ENCODE measurements at places on chromosomes 3 and 15.

DNA sequence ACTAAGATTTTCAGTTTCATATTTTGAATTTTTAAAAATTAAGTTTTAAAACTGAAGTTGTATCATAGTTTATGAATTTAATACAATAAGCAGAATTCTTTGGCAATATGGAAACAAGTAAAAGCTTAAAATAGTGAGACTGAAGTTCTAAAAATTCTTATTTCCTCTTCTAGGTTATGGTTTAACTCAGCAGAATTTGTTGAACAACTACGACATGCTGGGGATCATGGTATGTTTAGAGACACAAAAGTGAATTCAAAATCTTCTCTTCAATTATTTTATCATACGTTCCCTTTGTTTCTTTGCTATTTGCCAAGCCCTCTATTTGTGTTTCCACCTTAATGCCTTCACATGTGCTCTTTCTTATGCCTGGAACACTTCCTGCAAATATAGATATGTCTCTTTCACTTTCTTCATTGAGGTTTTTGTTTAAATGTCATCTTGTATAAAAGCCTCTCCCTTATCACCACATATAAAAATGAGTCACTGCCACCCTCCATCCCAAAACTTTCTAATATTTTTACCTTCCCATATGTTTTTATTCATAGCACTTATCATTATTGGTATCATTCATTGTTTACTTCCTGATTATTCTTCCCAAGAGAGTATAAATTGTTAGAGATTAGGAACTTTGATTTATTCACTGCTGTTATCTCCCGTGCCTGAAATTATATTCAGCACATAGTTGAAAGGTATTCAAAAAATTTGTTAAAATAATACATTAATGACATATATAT lies 6.4 kb downstream of the SUCNR1 start:
- no peak for DNase-seq

DNA sequence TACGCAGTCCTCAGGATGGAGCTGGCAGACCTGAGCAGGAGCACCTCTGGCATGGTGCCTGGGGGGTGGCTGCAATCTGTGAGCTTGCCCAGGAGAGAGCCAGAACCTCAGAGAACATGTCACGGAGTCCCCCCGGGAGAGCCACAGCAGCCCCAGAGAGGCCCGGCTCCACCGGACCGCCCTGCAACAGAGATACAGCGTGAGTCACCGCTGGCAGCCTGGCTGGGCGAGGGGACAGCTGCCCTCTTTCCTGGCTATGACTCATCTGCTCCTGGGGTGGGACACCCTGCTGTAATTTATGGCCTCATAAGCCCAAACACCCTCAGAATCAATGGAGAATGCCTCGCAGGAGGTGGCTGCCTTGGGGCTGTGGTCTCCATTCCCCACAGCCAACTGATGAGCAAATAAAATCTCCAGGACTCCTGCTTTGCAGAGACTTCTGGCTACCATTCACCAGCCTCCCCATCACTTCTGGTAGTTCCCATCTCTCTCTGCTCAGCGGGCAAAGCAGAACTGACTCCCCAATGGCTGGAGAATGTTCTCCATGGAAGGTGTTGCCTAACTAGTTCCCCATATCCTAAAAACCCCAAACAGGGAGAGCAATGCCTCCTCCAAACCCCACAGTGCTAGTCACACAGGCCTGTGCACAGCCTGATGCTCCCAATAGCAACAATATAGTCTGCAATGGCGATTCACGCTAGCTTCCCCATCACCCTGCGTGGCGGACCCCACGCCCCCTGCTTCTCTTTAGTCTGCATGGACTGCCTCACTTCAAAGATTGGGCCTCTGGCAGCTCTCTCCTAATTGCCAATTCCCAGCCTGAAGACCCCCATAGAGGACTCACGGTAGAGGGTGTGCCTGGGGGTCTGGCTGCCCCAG lies 21.6 kb downstream of the ACSBG1 start:
- DNase-seq, result no peak

DNA sequence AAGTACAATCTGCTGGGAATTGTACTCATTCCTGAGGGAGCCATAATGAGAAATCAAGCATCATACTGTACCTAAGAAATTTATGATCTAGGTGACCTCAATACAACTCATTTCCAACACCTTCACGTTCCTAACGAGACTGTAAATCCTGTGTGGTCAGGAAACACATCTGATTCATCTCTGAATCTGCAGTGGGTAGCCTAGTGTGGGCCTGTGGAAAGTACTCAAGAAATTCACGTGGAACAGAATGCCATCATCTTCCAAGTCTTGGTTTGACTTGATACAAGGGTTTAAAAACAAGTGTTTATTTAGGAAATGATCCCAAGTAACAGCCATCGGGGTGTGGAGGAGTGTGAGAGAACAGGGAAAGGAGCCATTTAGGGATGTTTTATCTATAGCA lies 568.9 kb downstream of the EDEM1 start:
- no peak for DNase-seq

GRCh38 chr3:110736332-110736731 lies 335.3 kb upstream of the NECTIN3 start:
- DNase-seq, result no peak

GRCh38 chr3:170419557-170420087 lies 954 bp downstream of the CLDN11 start:
- peak; percentile 69 for DNase-seq

DNA sequence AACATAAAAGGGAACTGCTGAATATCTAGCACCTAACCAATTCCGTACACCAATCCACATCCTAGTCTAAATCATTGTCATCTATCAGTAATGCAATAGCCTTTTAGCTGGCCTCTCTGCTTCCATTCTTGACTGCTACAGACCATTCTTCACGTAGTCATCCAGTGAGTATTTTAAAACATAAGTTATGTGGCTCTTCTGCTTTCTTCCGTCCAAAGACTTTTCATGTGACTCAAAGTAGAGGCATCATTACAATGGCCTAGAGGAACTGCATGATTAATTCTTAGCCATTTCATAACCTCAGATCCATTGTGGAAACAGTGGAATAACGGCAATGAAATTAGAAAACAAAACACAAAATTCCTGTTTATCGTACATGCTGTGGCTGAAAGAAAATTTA lies 88.9 kb upstream of the CBLB start:
- DNase-seq, result no peak

DNA sequence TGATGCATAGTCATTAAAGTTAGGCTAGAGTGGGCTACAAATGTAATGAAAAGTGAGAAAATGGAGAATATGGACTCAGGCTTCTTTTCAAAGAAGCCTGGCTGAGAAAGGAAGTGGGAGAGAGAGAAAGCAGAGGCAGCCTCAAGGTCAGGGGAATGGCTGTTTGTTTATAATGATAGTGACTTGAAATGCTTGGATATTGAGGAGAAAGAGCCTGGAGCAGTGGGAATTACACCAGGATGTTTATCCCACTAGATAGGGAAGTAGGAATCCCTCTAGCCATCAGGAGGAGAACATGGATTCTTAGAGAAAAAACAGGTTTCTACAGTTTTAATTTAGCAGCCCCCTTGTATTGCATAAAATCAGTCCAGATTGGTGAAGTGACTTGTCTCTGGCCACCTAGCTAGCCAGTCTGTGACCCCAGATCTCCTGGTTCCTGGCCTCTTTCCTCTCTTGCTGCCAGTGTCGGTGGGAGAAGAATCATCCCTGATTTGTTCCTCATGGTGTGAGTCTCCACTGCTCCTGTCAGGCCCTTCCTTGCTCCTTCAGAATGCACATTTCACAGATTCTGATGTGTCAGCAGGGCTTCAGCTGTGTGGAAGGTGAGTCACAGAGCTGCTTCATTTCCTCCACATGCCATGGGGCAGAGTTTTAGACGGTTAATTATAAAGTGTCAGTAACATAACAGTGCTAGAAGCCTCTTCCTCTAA lies 32.9 kb downstream of the SEMA6D start:
- DNase-seq, result no peak

- no peak for DNase-seq
Measured at GRCh38 chr3:27208961-27209616, 160.1 kb downstream of the NEK10 start.

DNA sequence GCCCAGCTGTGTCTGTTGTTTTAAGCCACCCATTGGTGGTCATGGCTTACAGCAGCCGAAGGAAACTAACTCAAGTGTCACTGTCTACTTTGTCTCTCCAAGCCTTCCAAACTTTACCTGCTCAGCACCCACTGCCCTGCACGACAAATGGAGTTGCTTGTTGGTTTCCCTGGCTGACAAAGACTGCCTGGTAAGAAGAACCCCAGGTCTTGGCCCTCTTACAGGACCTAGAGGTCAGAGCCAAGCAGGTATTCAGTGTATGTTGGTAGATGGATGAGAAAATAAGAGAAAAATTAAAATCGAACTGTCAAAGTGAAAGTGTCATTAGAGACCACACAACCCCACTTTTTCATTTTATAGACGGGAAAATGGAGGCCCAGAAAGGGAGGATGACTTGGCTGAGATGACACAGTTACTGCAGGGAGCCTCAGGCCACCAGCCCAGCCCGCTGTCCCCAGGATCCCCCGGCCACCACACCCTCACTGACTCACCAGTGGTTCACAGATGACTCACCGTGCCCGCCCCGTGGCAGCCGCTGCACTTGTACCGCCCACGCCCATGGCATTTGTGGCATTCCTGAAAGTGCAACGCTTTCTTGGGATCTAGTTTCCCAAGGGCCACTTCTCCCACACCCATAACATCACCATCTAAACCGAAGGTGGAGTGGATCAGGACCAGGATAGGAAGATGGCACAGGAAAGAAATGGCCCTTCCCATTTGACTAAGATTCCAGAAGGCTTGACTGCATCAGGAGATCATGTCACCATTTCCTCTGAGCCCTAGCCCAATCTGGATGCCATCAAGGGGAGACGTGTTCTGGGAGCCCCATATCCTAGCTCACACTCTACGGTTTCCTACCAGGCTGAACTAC lies 15.2 kb downstream of the SSUH2 start:
- DNase-seq, result no peak

DNA sequence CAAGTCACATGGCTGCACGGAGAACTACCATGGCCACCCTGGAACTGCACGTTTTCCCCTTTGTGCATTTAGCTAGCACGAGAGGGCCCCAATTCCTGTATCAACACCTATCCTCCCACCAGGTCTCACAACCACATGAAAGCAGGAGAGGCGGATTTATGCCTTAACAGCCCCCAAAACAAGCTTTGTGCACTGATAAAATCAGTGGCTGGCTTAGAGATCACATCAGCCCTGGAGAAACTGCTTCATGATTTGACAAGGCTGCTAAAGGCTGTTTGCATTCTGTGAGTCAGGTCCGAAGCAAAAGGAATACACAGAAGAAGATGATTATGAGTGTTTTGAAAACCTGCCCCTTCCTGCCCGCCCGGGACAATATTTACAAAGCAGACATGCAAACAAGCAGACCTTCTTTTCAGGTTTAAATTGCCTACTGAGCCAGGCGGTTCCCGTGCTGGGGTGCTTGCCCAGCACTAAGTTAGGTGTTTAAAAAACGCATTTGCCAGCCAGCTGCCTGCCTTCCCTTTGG lies 25.9 kb downstream of the CEMIP start:
- no peak for DNase-seq

DNA sequence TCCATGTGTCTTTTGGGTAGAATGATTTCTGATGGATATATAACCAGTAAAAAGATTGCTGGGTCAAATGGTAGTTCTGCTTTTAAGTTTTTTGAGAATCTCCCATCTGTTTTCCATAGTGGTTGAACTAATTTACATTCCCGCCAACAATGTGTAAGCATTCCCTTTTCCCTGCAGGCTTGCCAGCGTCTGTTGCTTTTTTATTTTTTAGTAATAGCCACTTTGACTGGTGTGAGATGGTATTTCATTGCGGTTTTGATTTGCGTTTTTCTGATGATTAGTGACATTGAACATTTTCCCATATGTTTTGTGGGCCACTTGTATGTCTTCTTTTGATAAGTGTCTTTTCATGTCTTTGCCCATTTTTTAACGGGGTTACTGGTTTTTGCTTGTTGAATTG lies 36.3 kb upstream of the MB21D2 start:
- no peak for DNase-seq

GRCh38 chr3:47283591-47284364 lies 1.0 kb downstream of the KLHL18 start:
- DNase-seq, result no peak

- no peak for DNase-seq
Measured at GRCh38 chr3:175222356-175222755, 363.2 kb downstream of the NAALADL2 start.

GRCh38 chr15:60590935-60591495 lies 112.1 kb upstream of the ICE2 start:
- no peak for DNase-seq

- no peak for DNase-seq
Measured at GRCh38 chr15:47523681-47524475, 193.4 kb upstream of the SEMA6D start.

All from midbrain (tissue), 1 donor.